ENCODE measurements at places on chromosomes 16 and 17. TPM values are rescaled to one million over a fixed set of nuclear protein-coding genes. Genes with fewer than 3 reads are reported as not detected.
A peak's percentile ranks its signal among the peaks of the same experiment; 100 is the strongest.

TP53TG3C gene
- total RNA-seq = not detected

- no peaks in the 10 kb centered on the region for H3K36me3 ChIP-seq
- no peaks in the 10 kb centered on the region for H3K27me3 ChIP-seq
- H3K4me1 ChIP-seq = no peaks in the 10 kb centered on the region
- no peak overlapping the region for H3K4me3 ChIP-seq
- no peak overlapping the region for H3K27ac ChIP-seq
- DNase-seq = no peak
Observed at GRCh38 chr17:59491353-59492090, 73.9 kb upstream of the DHX40 start.

ZFP3 gene
- total RNA-seq = 8.9 TPM

TBC1D3G gene
- total RNA-seq = not detected

ORMDL3 gene
- total RNA-seq = 20.8 TPM

- H3K27ac ChIP-seq = no peak overlapping the region
- no peaks in the 10 kb centered on the region for H3K36me3 ChIP-seq
- no peaks in the 10 kb centered on the region for H3K27me3 ChIP-seq
- no peak overlapping the region for H3K4me3 ChIP-seq
- no peaks in the 10 kb centered on the region for H3K4me1 ChIP-seq
- no peak for DNase-seq
Observed at GRCh38 chr17:28161311-28161710, 118.8 kb downstream of the NLK start.

DNA sequence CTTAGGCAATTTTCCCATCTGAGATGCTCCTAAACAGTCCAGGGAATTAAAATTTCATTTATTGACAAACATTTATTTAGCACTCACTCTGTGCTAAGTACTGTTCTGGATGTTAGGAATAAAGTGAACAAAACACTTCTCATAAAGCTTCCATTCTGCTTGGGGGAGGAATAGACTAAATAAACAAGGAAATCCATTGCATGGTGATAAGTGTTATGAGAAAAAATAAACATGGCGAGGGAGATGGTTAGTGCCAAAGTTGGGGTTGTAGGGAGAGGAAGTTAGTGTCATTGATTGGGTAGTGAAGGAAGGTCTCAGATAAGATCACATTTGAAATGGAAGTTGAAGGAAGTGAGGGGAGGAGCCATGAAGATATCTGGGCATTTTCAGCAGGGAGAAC is 72.2 kb upstream of the CES5A start:
- no peaks in the 10 kb centered on the region for H3K4me1 ChIP-seq
- no peak for DNase-seq
- peaks cover 9% of the 10 kb centered on the region for H3K27me3 ChIP-seq
- no peak overlapping the region for H3K27ac ChIP-seq

ACSM3 gene
- 0.35 TPM for total RNA-seq

DNA sequence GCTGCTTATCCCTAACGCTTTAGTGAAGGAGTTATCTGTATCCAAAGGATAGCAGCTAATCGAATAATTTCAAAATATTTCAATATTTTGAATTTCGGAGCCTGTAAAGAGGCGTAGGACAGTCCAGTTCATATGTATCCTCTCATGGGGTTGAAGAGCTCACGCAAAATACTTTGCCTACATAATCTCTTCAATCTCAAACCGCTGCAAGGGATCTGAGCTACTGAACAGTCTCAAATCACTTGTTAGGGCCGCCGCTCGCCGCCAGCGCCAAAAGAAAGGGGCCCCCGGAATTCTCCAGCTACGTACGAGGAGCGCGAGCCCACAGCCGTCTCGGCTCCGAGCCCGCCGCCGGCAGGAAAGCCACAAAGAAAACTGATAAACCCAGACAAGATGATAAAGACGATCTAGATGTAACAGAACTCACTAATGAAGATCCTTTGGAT is 601 bp upstream of the RFWD3 start:
- peak overlapping the region; percentile 84 for H3K4me3 ChIP-seq
- peaks cover 9% of the 10 kb centered on the region for H3K4me1 ChIP-seq
- peak; percentile 51 for DNase-seq
- no peaks in the 10 kb centered on the region for H3K27me3 ChIP-seq
- H3K36me3 ChIP-seq = peaks cover 32% of the 10 kb centered on the region

GRCh38 chr17:43631429-43631828 is 30.3 kb downstream of the MEOX1 start:
- no peak overlapping the region for H3K27ac ChIP-seq
- no peaks in the 10 kb centered on the region for H3K27me3 ChIP-seq
- H3K4me1 ChIP-seq = no peaks in the 10 kb centered on the region
- no peaks in the 10 kb centered on the region for H3K36me3 ChIP-seq

GRCh38 chr17:27755706-27756466 is 44.4 kb downstream of the NOS2 start:
- no peak for DNase-seq
- no peaks in the 10 kb centered on the region for H3K36me3 ChIP-seq
- no peak overlapping the region for H3K27ac ChIP-seq
- H3K4me3 ChIP-seq = no peak overlapping the region

ADAM11 gene
- total RNA-seq = 0.59 TPM
